ENCODE measurements at places on chromosomes 5 and 9.

- DNase-seq = no peak
These were observed 98.0 kb downstream of the PLPPR1 start for GRCh38 chr9:101126556-101126955.

DNA sequence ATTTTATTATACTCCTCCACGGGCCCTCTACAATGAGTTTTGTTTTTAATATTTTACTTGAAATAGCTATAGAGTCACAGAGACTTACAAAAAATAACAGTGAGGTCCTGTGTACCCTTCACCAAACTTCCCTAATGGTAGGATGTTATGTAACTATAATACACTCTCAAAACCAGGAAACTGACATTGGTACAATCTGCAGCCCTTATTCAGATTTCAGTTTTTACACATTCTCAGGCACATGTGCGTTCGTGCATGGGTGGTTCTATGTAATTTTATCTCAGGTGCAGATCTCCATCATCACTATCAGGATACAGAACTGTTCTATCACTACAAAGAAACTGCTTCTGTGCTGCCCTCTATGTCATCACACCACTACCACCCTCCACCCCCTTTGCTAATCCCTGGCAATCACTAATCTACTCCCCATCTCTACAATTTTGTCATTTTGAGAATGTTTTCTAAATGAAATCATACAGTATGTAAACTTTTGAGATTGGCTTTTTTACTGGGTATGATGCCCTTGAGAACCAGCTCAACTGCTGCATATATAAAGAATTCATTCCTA is 16.4 kb downstream of the RAB14 start:
- DNase-seq = no peak

- no peak for DNase-seq
These were observed 30.4 kb upstream of the NDFIP1 start for GRCh38 chr5:142078221-142078620.

DNA sequence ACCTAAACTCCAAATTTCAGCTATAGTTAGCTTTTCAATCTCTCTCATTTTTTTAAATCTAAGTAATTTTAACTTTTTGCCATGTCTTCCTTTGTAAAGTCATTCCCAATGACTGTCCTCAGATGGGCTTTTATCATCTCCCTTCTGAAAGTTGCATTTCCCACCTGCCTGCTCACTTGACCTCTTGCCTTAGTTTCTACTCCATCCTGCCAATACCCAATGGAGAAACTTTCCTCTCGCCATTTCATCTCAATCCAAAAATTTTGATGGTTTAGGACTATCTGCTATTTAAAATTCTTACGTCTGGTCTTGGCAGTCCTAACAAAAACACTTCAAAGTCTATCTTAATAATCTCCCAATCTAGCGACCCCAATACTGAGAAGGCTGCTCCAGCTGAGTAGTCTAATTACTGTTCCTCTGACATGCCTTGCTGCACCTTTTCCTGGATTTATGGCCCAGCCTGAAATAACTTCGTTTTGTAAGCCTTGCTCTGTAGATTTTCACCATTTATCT is 231.3 kb downstream of the PRR16 start:
- no peak for DNase-seq

GRCh38 chr5:95647886-95648860 is 1.6 kb downstream of the RFESD start:
- no peak for DNase-seq

DNA sequence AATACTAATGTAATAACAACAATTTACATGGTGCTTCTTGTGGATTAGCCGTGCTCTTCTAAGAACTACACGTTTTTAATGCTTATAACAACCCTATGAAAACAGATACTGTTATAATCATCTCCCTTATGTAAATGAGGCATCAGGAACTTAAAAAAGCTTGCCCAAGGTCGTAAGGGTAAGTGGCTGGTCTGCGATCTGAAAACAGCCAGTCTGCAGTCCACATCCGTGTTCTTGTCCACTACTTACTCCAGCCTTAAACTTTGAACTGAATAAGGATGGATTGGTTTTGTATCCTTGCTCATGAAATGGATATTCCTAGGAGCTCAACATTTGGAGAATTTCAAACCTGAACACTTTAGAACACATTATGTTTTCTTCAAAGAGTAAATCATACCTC is 26.7 kb downstream of the PAM start:
- DNase-seq = no peak

DNA sequence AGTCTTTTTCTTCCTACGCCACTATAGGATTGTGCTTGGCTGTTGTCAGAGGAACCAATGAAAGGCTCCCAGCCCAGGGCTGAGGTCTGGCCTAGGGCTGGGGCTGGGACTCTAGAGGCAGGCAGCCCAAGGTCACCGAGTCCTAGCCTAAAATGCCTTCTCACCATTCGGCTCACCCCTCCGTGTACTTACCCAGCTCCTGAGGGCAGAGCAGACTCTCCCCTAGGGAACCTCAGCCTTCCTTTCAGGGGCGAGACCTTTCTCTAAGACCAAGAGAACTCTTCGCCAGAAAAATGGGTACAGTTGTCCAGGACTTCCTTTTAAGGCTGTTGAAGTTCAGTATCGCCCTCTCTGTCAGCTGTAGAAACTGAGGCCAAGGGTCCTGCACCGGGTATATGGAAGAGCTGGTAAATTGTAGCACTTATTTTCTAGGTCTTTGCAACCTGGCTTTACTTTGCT is 1.7 kb upstream of the SPRY4 start:
- DNase-seq = no peak

- DNase-seq = no peak
These were observed 13.2 kb upstream of the FIBCD1 start for GRCh38 chr9:130952065-130952762.

GRCh38 chr9:18795947-18796671 is 236.9 kb downstream of the SAXO1 start:
- no peak for DNase-seq

GRCh38 chr5:169906745-169907649 is 73.3 kb downstream of the INSYN2B start:
- DNase-seq = no peak

GRCh38 chr9:136848393-136849037 is 694 bp upstream of the PHPT1 start:
- no peak for DNase-seq

GRCh38 chr9:130934246-130934645 is 4.8 kb downstream of the FIBCD1 start:
- no peak for DNase-seq

- no peak for DNase-seq
These were observed 453.5 kb downstream of the RAB3C start for GRCh38 chr5:59036274-59036961.

- no peak for DNase-seq
These were observed 82.2 kb downstream of the DCP2 start for GRCh38 chr5:113058706-113059226.

- DNase-seq = no peak
These were observed 86.3 kb upstream of the RPS23 start for GRCh38 chr5:82364497-82364896.

GRCh38 chr9:134358026-134358661 is 31.9 kb downstream of the RXRA start:
- DNase-seq = no peak

DNA sequence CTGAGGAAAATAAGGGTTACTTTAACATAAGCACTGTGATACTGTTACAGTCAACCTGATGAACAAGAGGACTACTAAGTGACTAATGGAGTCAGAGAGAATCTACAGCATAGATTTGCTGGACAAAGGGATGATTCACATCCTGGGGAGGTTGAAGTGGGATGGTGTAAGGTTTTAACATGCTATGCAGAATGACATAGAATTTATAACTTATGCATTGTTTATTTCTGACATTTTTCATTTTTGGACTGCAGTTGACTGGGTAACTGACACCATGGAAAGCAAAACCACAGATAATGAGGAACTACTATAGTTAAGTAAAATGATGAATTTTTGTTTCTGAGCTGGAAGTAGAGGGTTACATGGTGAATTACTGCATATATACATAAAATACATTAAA is 389.2 kb downstream of the MAT2B start:
- no peak for DNase-seq

DNA sequence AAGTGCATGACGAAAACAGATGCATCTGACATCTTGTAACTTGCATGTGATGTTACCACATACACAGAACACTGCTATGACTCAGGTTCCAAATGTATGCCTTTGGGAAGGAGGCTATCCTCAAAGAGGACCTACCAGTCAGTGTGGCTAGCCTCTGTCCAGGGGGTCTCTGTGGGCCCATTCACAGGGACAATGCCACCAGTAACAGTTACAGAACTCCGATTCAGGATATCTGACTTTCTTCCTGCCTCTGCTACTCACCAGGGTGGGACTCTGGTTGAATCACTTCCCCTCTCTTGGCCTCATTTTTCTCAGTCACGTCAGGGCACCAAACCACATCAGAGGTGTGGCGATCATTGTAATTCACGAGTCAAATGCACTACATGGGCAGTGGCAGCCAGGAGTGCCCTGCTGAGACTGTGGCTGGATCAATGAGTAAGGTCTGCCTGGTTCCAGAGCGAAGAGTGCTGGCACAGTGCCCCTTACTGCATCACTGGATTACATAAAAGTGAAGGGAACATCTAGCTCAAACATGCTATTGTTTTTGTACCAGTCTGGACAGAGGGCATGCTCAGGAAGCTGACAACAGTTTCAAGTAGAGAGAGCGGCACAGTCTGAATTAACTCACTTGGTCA is 13.2 kb downstream of the ATOX1 start:
- no peak for DNase-seq

- no peak for DNase-seq
These were observed 64.5 kb downstream of the PRKACG start for GRCh38 chr9:68949271-68950000.

- DNase-seq = no peak
These were observed 94.4 kb upstream of the FSTL4 start for GRCh38 chr5:133706506-133707430.

- DNase-seq = no peak
These were observed 293.8 kb downstream of the CWC27 start for GRCh38 chr5:65062469-65063083.

DNA sequence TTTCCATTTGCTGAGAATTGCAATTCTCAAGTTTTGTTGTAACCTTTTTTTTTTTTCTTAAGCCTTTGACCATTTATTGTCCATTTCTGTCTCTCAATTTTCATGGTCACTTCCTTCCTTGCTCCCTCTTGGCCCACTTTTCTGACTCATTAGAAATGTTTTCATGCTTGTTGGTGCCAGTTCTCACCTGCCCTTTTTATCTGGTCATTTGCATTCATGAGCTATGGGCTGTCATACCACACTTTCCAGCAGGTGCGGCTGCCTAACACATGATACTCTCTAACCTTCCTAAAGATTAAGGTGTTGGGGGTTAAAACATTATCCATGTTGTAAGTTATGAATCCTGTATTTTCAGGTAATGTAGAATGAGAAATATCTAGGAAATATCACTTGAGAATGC is 150.5 kb upstream of the TLX3 start:
- no peak for DNase-seq

DNA sequence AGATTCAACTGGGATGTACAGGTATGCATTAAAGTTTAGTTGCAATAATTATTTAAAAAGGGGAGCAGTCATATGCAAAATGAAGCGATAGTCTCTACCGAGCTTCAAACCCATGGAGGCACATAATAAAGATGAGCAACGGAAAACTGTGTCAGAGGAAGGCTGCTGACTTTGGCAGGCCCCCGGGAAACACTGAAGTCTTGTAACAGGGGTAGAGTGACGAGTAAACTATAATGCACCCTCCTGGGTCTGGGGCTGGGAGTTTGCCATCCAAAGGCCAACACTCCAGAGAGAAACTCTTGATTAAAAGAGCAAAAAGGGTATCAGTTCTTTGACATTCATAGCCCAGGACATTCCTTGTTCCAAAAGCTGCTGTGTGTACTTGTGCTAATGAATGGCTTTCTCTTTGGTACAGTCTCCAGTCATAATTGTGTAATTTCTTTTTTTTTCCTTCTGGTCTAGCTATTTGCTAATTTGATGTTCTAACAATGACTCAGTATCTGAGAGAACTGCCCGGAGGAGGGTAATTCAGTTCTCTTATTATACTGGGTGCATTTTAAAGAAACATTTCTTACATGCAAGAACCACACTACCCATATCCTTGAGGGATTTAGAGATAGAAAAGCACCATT is 59.2 kb downstream of the TNC start:
- no peak for DNase-seq

GRCh38 chr5:77641963-77642737 is 3.6 kb upstream of the OTP start:
- DNase-seq = no peak

- no peak for DNase-seq
These were observed 19.9 kb upstream of the TMEM250 start for GRCh38 chr9:136138566-136138965.

- no peak for DNase-seq
These were observed 25.9 kb upstream of the F2RL2 start for GRCh38 chr5:76649140-76649539.

GRCh38 chr5:84197538-84197937 is 187.1 kb downstream of the EDIL3 start:
- DNase-seq = no peak

DNA sequence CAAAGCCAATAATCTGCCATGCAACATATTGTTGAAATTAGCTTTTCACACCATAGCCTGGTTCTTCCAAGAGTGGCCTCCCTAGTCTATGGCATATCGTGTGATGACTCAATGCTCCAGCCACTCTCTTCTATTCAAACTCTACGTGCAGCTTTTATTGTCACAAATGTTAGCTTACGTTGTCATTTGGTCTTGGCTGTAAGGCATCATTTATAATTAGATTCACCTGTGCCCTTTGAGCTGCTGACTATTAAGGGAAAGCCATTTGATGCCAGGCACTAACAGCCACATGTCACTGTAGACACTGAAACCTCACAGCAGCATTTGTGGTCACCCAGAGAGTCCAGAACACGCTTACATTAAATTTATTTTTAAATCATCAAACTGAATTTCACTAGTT is 66.8 kb downstream of the APBA1 start:
- no peak for DNase-seq

GRCh38 chr9:131708226-131709002 is 31.5 kb downstream of the RAPGEF1 start:
- DNase-seq = no peak

DNA sequence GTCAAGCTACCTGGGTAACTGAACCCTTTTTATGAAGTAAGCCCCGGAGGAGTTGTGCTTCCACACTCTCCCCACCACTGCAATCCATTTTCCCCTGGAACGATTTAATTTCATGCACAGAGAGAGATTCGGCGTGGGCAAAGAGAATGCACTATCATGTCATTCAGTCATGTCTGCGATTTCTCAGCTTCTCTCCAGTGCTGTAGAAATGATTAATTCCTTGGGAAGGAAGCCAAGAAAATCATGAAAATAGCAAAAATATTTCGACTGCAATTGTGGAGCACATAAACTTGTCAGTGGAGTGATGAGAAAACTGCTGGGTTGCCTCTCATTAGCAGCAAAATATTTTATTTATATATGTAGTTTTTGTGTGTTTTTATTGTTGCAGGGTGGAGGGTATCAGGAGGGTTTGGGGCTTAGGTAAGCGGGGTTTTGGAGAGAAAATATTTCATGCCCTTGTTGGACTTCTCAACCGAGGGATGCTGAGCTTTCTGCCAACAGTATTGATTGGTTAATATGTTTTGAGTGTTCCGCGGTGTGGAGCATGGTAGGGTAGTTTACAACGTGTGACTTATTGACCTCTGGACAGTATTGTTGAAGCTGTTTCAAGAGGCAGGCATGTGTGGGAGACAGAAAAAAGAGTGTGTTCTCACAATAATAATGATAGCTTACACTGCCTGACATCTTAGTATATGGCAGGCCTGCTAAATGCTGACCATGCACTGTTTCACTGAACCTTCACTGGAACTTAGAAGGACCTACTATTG is 69.3 kb downstream of the SGCD start:
- DNase-seq = no peak

GRCh38 chr5:55173687-55174230 is 782 bp upstream of the CDC20B start:
- no peak for DNase-seq

All from stimulated activated CD4-positive, alpha-beta T cell treated with anti-CD3 and anti-CD28 coated beads, Interleukin-1b, Interleukin-23, amount 100 ng/mL, for 1 hour (primary cell).